ENCODE measurements at places on chromosomes 11 and 22. TPM values are rescaled to one million over a fixed set of nuclear protein-coding genes. Genes with fewer than 3 reads are reported as not detected.
A peak's percentile ranks its signal among the peaks of the same experiment; 100 is the strongest.

DNA sequence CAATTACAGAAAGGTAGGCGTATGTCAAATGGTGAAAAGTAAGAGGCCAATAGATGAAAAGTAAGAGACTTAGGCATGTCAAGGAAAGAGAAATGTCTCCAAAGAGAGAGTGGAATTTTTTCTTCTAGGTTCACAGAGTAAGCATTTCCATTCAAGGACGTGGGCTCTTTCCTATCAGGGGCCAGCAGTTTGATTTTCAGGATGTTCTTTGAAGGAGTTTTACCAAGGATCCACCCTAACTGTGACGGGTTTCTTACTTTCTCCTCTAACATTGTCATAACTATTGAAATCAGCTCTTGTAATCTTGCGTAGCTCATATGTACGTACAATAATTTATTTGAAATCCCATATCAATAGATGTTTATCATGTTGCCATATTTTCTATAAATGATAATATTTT, 2112.2 kb upstream of the RAG2 start:
- no peak for DNase-seq
- no peak overlapping the region for H3K27ac ChIP-seq
- H3K36me3 ChIP-seq: no peaks in the 10 kb centered on the region
- no peak overlapping the region for H3K4me3 ChIP-seq
- H3K27me3 ChIP-seq: no peaks in the 10 kb centered on the region
- H3K4me1 ChIP-seq: no peaks in the 10 kb centered on the region

DNA sequence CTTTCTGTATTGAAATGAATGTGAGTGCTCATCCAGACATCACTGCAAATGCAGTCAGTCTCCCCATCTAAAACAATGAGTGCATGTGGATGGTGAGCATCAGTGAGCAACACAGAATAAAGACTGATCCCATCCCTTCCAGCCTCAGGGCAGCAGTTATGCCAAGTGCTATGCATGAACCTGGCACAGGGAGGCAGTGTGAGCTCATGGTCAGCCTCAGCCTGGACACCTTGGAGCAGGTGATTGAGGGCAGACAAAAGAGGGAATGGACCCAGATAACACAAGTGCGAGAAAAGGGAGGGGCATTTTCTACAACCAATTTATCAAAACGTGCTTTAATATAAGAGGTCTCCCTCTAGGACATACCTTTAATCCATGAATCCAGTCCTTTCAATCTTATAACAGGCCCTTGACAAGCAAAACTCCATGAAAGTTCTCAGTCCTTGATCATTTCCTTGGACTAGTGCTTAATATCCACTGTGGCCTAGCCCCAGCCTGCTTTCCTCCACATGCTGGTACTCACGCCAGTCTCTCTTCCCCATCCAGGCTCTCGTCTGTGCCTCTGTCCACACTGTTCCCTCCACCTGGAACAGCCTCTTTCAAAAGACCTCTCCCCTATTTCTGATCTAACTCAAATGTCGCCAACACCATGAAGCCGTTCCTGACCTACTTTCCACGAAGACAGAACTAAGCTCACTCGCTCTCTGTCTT, 50.5 kb upstream of the LRRC55 start:
- no peak overlapping the region for H3K27ac ChIP-seq
- H3K27me3 ChIP-seq: no peaks in the 10 kb centered on the region
- H3K36me3 ChIP-seq: no peaks in the 10 kb centered on the region
- H3K4me3 ChIP-seq: no peak overlapping the region

GRCh38 chr11:37978647-37979046, 1380.6 kb upstream of the RAG2 start:
- no peaks in the 10 kb centered on the region for H3K27me3 ChIP-seq
- no peaks in the 10 kb centered on the region for H3K36me3 ChIP-seq
- no peaks in the 10 kb centered on the region for H3K4me1 ChIP-seq
- H3K4me3 ChIP-seq: no peak overlapping the region
- DNase-seq: no peak

GRCh38 chr11:65487467-65488272, 11.2 kb upstream of the MALAT1 start:
- H3K36me3 ChIP-seq: no peaks in the 10 kb centered on the region
- H3K27me3 ChIP-seq: no peaks in the 10 kb centered on the region
- peak; percentile 75 for DNase-seq
- H3K27ac ChIP-seq: peak overlapping the region; percentile 98
- peak overlapping the region; percentile 43 for H3K4me3 ChIP-seq
- H3K4me1 ChIP-seq: peaks cover 57% of the 10 kb centered on the region

DNA sequence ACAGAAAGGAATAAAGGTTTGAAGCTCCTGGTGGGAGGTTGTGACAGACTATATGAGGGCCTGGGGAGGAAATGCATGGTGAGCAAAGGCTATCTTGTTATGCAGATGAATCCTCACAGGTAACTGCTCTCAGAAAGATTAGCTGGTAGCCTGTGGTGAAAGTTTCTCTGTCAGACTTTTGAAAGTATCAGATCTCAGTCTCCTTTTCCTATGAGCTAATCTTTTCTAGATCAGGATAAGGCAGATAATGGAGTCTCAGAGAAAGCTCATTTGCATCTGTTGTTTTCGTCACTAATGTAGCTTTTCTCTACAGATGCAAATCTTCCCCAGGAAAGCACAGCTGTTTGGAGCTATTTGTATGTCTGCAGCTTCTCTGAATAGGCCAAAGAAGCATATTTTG, 21.0 kb upstream of the OR6X1 start:
- H3K4me3 ChIP-seq: no peak overlapping the region
- H3K4me1 ChIP-seq: peaks cover 5% of the 10 kb centered on the region
- no peaks in the 10 kb centered on the region for H3K27me3 ChIP-seq
- H3K27ac ChIP-seq: no peak overlapping the region
- DNase-seq: no peak

- no peak for DNase-seq
- no peaks in the 10 kb centered on the region for H3K27me3 ChIP-seq
- H3K27ac ChIP-seq: no peak overlapping the region
- peaks cover 3% of the 10 kb centered on the region for H3K36me3 ChIP-seq
- H3K4me3 ChIP-seq: no peak overlapping the region
- peaks cover 12% of the 10 kb centered on the region for H3K4me1 ChIP-seq
These were observed 14.0 kb upstream of the SMIM38 start for GRCh38 chr11:69141742-69142141.

DNA sequence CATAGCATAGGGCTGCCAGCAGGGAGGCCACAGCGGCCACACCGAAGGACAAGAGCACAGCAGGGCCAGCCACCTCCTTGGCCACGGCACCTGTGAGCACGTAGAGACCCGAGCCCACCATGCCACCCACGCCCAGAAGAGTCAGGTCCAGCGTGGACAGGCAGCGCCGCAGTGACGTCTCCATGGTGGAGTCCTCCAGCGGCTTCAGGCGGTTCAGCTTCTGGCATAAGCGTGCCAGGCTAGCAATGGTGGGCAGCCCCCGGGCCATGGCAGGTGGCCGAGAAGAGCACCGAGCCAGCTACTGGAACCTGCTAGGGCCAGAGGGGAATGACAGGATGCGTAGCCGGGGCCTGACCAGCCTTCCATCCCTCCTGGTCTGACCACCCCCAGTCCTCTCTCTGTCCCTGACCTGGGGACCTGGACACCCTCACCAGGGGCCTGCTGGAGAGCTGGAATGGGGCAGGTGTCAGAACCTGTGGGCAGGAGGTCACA, 770 bp downstream of the SLC7A4 start:
- peaks cover 35% of the 10 kb centered on the region for H3K27me3 ChIP-seq
- no peak overlapping the region for H3K27ac ChIP-seq
- no peaks in the 10 kb centered on the region for H3K4me1 ChIP-seq
- no peaks in the 10 kb centered on the region for H3K36me3 ChIP-seq
- no peak for DNase-seq
- no peak overlapping the region for H3K4me3 ChIP-seq

GRCh38 chr22:17920145-17920605, 104.2 kb downstream of the MICAL3 start:
- peaks cover 23% of the 10 kb centered on the region for H3K4me1 ChIP-seq
- H3K27ac ChIP-seq: peak overlapping the region; percentile 17
- H3K36me3 ChIP-seq: no peaks in the 10 kb centered on the region
- no peak overlapping the region for H3K4me3 ChIP-seq
- H3K27me3 ChIP-seq: peaks cover 7% of the 10 kb centered on the region

DNA sequence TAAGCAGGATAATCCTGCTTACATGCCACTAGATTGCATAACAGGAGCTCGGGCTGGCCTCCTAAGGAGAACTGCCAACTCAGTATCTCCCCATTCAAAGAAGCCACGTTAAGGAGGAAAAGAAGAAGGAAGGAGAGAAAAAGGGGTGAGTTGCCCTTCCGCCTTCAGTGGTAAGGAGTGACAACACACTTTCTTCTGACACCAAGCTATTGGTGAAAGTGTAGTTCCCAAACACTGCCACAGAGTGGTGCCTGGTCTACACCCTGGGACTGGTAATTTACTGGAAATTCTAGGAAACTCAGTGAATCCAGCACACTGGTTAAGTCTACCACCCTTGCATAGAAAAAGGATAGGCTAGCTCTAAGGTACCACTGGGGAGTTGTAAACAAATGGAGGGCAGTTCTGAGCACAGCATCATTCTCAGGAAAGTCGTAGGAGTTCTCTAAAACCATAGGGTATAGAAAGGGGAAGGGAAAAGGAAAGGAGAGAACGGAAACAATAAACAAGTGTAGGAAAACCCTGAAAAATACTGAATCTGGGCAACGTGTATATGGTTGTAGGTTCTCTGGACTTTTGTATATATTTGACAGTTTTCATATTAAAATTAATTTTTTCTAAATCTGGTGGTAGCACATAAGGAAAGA, 58.2 kb downstream of the RRAS2 start:
- peak; percentile 27 for DNase-seq
- no peaks in the 10 kb centered on the region for H3K36me3 ChIP-seq
- H3K27me3 ChIP-seq: no peaks in the 10 kb centered on the region
- H3K27ac ChIP-seq: no peak overlapping the region

DNA sequence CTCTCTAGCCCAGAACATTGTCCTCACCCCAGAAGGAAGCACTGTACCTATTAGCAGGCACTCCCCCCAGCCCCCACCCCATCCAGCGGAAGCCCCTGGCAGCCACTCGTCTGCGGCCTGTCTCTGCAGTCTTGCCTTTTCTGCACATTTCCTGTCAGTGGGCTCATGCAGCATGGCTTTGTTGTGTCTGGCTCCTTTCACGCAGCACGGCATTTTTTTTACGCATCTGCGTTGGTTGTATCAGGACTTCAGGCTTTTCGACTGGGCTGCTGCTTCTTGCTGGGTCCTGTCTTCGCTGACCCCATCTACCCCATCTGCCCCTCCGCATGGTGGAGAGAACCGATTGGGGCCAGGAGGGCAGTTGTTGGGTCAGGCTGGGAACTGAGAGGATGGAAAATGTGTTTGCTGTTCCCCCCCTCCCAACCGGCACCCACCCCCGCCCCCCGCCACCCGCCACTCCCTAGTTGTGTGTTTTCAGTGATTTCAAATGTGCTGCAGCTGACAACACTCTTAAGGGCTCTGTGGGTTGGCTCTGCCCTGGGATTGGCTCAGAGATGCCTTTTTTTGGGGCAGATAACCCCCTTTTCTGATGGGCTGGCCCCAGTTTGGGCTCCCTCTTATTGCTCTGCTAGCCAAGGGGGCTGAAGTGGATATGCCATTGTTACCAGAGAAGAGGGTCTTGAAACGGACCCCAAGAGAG, 110.0 kb downstream of the KIAA1671 start:
- DNase-seq: no peak
- H3K36me3 ChIP-seq: peaks cover 11% of the 10 kb centered on the region

DNA sequence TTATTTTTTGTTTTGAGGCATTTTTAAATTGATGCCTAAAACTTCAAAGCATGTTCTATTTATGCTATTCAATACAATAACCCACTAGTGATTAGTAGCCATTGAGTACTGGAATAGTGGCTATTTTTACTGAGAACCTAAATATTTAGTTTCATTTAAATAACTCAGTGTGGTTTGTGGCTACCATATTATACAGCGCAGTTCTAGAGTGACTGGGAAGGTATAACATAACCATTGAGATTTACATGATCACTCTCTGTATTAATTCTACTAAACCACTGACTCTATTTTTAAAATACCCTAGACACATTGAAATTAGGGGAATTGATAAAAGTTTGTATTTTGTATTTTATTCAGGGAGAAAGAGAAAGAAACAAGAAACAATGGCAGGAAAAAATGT, 441.2 kb downstream of the CNTN5 start:
- no peak overlapping the region for H3K27ac ChIP-seq
- no peaks in the 10 kb centered on the region for H3K27me3 ChIP-seq
- no peak for DNase-seq
- H3K4me3 ChIP-seq: no peak overlapping the region
- H3K4me1 ChIP-seq: no peaks in the 10 kb centered on the region

DNA sequence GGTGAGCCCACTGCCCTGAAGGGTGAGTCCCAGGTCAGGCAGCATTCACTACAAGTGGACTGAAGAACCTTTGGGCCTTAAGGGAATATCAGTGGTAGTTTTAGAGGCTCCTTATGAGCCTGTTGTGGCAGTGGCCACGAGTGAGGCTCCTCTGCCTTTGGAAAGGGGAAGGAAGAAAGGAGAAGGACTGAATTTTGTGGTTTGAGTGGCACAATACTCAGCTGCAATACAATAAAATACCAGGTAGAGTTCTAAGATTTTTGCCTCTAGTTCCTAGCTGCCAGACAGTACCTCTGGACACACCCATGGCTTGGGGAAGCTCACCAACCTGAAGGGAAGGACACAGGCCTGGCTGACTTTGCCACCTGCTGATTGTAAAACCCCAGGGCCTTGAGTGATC, 260.9 kb downstream of the DYNC2H1 start:
- no peak for DNase-seq
- H3K4me3 ChIP-seq: no peak overlapping the region
- H3K27me3 ChIP-seq: no peaks in the 10 kb centered on the region
- peaks cover 18% of the 10 kb centered on the region for H3K36me3 ChIP-seq

- H3K27me3 ChIP-seq: peaks cover 9% of the 10 kb centered on the region
- DNase-seq: no peak
- no peak overlapping the region for H3K4me3 ChIP-seq
- H3K36me3 ChIP-seq: no peaks in the 10 kb centered on the region
These were observed 17.0 kb downstream of the FADD start for GRCh38 chr11:70220136-70220535.

- no peaks in the 10 kb centered on the region for H3K36me3 ChIP-seq
- H3K27ac ChIP-seq: no peak overlapping the region
- peaks cover 10% of the 10 kb centered on the region for H3K4me1 ChIP-seq
- no peak overlapping the region for H3K4me3 ChIP-seq
- no peak for DNase-seq
These were observed 2.6 kb upstream of the HPX start for GRCh38 chr11:6443269-6444003.

- peaks cover 7% of the 10 kb centered on the region for H3K4me1 ChIP-seq
- DNase-seq: no peak
- H3K4me3 ChIP-seq: no peak overlapping the region
These were observed 4.5 kb upstream of the MYO7A start for GRCh38 chr11:77123591-77123990.

IGF2 gene
- total RNA-seq: 4,678 TPM

DENND5A gene
- total RNA-seq: 74.6 TPM

APOA4 gene
- not detected for total RNA-seq

TCIRG1 gene
- total RNA-seq: 35.5 TPM

YPEL4 gene
- 0.22 TPM for total RNA-seq

TRIM49C gene
- not detected for total RNA-seq

MS4A3 gene
- not detected for total RNA-seq

MMP27 gene
- not detected for total RNA-seq
